Adipose tissue (tissue), 3 donors: ENCODE measurements at places on chromosomes 4 and X. TPM values are rescaled to one million over a fixed set of nuclear protein-coding genes. Genes with fewer than 3 reads are reported as not detected.

MAGEB6 gene
- not detected for polyA plus RNA-seq

RPS6KA6 gene
- polyA plus RNA-seq = 0.55 TPM

RENBP gene
- polyA plus RNA-seq = 19.3 TPM

DMD gene
- polyA plus RNA-seq = 8.0 TPM

RTL3 gene
- not detected for polyA plus RNA-seq

HTN3 gene
- not detected for polyA plus RNA-seq

SMIM20 gene
- polyA plus RNA-seq = 61.6 TPM

FABP2 gene
- 0.09 TPM for polyA plus RNA-seq
